ENCODE measurements at places on chromosomes 5 and 9.

GRCh38 chr9:68720656-68721313, 15.7 kb downstream of the PIP5K1B start:
- no peak for DNase-seq

DNA sequence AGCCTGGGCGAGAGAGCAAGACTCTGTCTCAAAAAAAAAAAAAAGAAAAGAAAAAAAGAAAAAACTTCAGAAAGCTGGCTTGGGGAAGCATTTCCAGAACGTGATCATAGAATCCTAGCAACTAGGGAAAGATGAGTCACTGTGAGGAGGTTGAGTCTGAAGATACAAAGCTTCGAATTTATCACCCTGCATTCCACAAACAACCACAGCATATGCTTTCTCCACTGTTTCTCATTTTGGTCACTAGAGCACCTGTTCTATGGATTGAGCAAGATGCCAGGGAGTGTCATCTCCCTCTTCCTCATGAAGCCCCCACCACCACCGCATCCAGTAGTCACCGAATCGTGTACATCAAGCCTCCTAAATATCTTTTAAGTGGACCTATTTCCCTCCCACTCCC, 37.9 kb downstream of the SEMA5A start:
- DNase-seq: no peak

DNA sequence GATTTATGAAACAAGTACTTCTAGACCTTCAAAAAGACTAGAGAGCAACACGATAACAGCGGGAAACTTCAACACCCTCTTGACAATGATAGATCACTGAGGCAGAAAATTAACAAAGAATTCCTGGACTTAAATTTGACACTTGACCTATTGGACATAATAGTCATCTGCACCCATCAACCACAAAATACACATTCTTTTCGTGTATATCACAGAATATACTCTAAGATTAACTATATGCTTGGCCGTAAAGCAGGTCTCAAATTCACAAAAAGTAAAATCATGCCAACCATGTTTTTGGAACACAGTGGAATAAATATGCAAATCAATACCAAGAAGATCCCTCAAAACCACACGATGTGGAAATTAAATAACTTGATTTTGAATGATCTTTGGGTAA, 559.4 kb downstream of the DNAH5 start:
- DNase-seq: no peak

- no peak for DNase-seq
Observed at GRCh38 chr5:126368239-126368812, 54.9 kb upstream of the GRAMD2B start.

DNA sequence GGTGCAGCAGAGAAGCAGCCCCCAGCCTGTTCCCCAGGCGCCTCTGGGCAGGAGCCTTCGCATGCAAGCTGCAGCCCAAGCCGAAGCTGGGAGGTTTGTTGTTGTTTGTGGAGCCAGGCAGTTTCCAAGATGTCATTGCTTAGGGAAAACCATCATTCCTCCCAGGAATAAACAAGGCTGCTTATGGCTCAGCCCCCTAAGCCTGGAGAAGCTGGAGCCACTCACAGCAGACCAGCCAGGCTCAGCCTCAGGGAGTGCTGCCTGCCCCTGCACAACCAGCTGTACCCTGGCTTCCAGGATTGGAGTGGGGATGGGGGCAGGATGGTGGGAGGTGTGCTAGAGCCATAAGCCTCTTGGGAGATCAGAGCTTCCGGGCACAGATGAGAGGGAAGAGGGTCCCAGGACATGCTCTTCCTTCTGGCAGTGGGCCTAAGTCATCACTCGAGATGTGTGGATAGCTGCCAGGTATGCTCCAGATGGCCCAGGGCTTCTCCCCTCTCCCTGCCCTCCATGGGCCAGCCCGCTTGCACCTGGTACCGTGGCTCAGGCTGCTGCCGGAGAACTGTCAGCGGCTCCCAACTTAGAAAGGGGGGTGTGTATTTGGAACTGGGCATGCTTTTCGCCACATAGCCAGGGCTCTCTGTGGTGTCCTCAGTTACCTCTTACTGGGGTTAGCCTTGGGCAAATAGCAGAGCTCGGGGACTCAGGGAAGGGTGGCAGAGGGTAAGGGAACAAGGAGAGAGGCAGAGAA, 105.2 kb downstream of the RGS3 start:
- DNase-seq: no peak

DNA sequence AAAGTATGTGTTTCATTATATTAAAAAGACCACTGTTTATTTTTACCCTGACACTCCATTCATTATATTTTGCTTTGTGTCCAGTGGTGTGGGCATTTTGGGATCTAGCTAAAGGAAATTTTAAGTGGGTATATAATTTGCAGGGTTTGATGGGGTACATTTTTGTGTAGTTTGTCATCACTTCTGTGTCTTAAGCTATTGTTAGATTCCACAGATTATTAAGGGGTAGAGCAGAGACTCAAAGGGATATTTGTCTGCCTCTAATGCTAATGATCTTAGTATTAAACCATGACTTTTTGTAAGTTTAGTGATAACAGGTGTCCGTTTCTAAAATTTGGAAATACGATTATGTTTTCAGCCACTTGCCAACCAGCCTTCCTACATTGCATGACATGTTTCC, 731.6 kb downstream of the BRINP1 start:
- no peak for DNase-seq

- no peak for DNase-seq
Observed at GRCh38 chr5:147504011-147504410, 5.9 kb downstream of the DPYSL3 start.

DNA sequence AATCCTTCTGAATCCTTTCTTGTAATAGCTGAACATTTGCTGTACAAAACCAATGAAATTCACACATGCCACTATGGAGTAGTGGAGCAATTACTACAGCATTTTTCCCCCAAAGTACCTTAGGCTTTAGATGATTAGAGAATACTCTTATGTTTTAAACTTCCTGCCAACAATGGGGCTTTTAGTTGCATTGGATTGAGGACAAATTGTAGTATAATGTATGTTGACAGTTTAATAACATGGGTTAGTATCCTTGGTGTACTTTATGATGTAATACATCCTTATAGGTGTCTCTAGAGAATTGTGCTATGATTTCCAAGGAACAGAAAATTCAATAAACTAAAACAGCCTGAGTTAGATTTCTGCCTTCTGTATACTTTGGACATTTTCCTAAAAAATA, 422.7 kb upstream of the GRAMD2B start:
- DNase-seq: no peak

- DNase-seq: no peak
Observed at GRCh38 chr5:67434466-67434865, 237.9 kb upstream of the CD180 start.

GRCh38 chr5:88776692-88777091, 106.3 kb downstream of the MEF2C start:
- no peak for DNase-seq

- no peak for DNase-seq
Observed at GRCh38 chr9:87872079-87872624, 10.5 kb upstream of the SPATA31E1 start.

DNA sequence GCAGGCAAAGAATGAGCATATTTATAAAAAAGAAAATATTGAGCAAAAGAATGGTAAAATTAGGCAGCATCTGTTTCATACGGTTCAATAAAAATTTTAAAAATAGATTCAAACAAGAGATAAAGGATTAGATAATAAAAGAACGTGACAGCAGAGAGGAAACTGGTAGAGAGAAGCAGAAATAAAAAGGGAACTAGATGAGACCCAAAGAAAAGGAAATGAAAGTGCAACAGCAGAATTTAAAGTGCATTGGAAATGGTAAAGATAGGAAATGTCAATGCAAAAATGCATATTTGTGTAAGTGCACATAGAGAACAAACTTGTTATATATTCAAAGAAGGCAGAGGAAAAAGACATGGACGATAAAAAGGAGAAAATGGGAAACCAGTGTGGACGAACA, 70.2 kb downstream of the SUSD1 start:
- DNase-seq: no peak

DNA sequence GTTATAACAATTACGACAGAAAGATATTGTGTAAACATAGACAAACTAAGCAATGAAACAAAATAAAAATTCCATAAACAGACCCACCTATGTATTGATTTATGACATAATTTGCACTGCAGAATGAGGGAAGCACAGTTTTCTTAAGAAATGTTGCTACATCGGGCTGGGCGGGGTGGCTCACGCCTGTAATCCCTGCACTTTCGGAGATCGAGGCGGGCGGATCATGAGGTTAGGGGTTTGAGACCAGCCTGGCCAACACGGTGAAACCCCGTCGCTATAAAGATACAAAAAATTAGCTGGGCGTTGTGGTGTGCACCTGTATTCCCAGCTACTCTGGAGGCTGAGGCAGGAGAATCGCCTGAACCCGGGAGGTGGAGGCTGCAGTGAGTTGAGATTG, 1344.4 kb upstream of the WWC1 start:
- DNase-seq: no peak

DNA sequence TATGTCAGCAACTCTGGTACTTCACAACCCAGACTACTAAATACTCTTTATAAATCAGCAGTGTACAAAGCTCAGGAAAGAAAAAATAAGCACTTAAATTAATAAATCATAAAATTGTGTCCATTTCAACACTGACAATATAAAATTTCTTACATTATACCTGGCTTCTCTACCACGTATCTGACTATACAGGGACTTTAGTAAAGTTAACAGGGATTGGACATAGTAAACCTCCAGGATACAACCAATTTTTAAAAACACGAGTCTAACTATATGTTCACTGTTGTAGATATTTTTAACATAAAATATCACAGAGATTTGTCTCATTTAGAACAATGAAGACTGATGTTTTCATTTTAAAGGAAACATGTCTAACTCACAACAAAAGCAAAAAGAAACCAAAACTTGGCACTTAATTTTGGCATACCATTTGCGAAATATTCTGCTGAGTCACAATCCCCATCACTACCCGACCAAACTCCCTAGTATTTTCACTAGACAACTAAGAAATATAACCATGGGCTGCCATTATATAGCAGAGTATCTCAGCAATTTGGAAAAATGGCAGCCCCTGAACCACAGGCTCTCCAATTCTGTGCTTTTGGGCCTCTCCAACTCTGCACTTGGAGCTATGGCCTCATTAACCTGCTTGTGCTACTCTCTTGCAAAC, 14.4 kb downstream of the FAM169A start:
- no peak for DNase-seq

- no peak for DNase-seq
Observed at GRCh38 chr9:122356627-122357026, 14.2 kb upstream of the PTGS1 start.

- DNase-seq: no peak
Observed at GRCh38 chr9:21677387-21677786, 125.0 kb upstream of the MTAP start.

DNA sequence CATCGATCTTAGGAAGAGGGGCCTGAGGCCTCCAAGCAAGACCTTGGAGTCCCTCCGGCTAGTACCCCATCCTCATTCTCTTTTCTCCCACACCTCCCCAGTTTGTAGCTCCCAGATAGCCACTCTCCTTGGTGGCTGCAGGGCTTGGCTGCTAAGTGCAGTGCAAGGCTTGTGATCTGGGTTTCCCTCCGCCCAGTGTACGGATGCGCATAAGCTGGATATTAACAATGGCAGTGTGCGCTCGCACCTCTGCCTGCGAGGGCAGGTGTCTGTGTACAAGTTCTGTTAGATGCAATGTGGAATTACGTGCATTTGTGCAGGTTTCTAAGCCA, 71.0 kb upstream of the TBCA start:
- DNase-seq: no peak

GRCh38 chr5:583645-584044, 28.5 kb upstream of the CEP72 start:
- DNase-seq: no peak

- DNase-seq: peak; percentile 74
Observed at GRCh38 chr9:83219154-83219923, 156.4 kb upstream of the RASEF start.

- DNase-seq: no peak
Observed at GRCh38 chr5:82105457-82105856, 133.6 kb downstream of the ATG10 start.

GRCh38 chr5:50325237-50325832, 115.8 kb downstream of the EMB start:
- DNase-seq: no peak

Measured in caudate nucleus (tissue), 63 donors.